ENCODE measurements at places on chromosomes 13 and 19. TPM values are rescaled to one million over a fixed set of nuclear protein-coding genes. Genes with fewer than 3 reads are reported as not detected.

GRCh38 chr19:57441979-57442752, 7.0 kb downstream of the ZNF749 start:
- DNase-seq = no peak
- H3K4me3 ChIP-seq = no peak overlapping the region
- H3K27ac ChIP-seq = no peak overlapping the region
- H3K36me3 ChIP-seq = peaks cover 23% of the 10 kb centered on the region
- no peaks in the 10 kb centered on the region for H3K27me3 ChIP-seq

DNA sequence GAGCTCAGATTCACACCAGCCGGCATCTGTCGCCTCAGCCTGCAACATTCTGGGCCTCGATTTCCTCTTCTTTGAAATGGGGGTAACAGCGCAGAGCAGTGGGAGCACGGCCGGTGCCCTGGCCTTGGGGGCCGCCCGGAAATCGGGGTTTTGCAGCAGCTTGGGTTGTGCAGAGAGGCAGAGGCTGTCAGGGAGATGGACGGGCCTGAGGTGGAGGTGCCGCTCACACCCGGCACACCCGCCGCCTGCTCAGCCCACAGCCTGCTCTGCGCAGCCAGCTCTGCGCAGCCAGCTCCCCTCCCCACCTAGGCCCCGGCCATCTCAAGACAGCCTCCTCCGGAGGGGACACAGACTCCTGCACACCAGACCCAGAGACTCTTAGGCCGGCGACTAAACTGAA, 10.6 kb downstream of the KLF2 start:
- H3K4me1 ChIP-seq = peaks cover 25% of the 10 kb centered on the region
- DNase-seq = no peak
- H3K36me3 ChIP-seq = no peaks in the 10 kb centered on the region
- no peak overlapping the region for H3K27ac ChIP-seq

- H3K27me3 ChIP-seq = no peaks in the 10 kb centered on the region
- no peak overlapping the region for H3K27ac ChIP-seq
- H3K4me3 ChIP-seq = no peak overlapping the region
- DNase-seq = no peak
These were observed 305.3 kb downstream of the TEX29 start for GRCh38 chr13:111625526-111626315.

The CD70 gene
- not detected for total RNA-seq

The MEIOSIN gene
- total RNA-seq = not detected

Data from sigmoid colon (tissue), 7 donors.